ENCODE measurements at places on chromosomes 12 and 14.

DNA sequence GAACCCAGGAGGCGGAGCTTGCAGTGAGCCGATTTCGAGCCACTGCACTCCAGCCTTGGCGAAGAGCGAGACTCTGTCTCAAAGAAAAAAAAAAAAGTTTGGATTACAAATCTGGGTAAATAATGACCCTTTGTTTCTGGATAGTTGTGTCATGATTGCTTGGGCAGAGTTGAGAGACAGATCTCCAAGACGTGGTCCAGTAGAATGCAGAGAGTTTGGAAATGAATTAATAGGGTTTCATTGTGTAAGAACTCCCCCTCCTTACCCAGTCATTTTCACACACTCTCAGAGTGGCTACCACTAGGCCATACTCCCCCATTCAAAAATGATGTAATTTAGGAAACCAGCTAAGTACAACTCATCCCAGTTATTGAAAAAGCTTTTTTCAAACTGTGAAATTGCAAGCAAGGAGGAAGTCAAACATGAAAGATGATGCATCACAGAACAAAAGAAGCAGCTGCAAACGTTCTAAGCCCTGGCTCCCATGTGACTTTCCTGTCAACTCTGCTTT is 1331.9 kb downstream of the AACS start:
- DNase-seq: no peak

GRCh38 chr12:87671757-87672156 is 357.4 kb downstream of the C12orf50 start:
- DNase-seq: peak; percentile 46

GRCh38 chr14:64681796-64682710 is 22.2 kb upstream of the PLEKHG3 start:
- peak; percentile 79 for DNase-seq

DNA sequence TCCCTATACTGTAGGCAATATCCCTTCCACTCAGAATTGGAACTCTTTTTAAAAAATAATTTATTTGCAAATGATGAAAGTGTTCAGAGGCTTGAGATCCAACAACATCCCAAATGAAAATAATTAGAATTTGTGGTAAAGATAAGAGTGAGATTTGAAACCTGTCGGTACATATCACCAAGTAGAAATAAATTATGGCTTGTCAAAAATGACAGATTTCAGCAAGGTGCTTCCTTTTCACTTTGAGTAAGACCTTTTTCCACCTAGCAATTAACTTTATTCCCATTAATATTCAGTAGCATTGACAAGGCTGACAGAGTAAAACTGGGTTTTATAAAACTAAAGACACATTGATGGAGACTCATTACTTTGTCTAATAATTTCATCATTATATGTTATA is 107.7 kb upstream of the PRKD1 start:
- no peak for DNase-seq

DNA sequence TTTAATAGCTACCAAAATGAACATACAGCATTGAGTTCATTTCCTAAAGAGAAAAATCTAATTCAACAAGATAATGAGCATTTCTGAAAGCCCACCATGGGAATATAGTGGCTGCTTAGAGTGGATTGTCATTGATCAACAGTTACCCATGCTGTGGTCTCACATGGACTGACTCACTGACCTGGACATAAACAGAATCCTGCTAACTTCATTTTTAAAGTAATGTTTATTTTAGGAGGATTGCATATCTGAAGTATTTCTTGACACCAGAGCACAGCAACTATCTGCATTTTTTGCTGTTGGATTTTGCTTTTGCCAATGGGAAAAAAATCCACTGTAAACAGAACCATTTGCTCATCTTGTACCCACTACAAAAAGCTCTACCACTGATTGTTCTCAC is 71.7 kb downstream of the KCNC2 start:
- DNase-seq: no peak

GRCh38 chr12:104010121-104010520 is 39.9 kb downstream of the GLT8D2 start:
- DNase-seq: no peak

- no peak for DNase-seq
These were observed 2.4 kb upstream of the CLEC1B start for GRCh38 chr12:10001171-10001776.

GRCh38 chr12:26520109-26520508 is 312.9 kb downstream of the ITPR2 start:
- DNase-seq: no peak

DNA sequence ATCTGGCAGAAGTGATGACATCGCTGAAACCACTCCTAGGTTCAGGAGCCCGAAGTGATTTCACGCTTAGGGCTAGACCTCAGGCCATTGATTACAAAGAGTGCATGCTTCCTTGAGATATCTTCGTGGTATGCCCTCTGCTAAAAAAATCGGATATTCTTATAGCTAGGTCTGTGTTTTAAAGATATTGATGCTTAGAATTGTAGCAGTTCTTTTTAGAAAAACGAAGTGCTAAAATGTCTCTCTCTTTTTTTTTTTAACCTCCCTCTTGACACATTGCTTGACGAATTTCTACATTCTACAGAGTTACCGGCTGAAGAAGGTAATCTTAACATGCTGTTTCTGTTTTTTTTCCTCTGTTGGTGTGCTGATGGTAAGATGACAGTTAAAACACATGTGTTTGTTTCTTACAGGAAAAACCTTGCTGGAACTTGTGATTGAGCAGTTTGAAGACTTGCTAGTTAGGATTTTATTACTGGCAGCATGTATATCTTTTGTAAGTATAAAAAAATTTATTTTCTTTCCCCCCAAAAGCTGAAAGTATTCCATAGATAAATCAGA is 1.3 kb downstream of the ATP2A2 start:
- no peak for DNase-seq

GRCh38 chr12:111715279-111715678 is 29.4 kb downstream of the ACAD10 start:
- no peak for DNase-seq

GRCh38 chr14:61090432-61091216 is 109.6 kb downstream of the SLC38A6 start:
- DNase-seq: no peak

DNA sequence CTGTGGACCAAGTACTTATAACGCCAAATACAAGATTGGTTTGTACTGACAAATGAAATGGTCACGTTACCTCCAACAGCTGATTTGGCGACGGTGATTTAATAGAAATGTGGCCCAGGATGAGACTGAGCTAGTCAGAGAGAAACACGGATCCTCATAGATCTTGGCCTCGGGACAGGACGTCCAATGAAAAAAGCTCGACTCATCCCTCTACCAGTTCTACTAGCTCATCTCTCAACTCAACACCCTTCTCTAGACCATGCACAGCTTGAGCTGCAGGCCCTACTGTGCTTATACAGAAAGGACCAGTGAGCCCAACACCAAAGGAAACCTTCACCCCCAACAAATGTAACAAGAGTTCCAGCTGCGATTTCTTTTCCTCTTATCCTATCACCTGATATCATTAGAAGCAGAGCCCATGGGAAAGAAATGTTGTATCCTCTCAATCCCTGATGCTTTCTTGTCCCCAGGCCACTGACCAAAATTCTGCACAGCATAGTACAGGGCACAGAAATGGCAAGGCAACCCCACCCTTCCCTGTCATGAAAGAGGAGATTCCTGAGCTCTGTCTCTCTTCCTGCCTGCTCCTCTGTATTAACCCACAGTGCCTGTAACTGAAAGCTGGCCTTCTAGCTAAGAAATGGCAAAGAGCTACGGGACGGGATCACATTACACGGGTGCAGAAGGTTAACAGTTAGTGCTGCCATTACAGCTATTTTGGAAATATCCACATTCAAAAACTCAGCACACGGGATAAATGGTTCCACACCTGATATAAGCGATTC is 39.2 kb downstream of the DICER1 start:
- DNase-seq: no peak

GRCh38 chr12:91205811-91206210 is 23.2 kb upstream of the DCN start:
- DNase-seq: no peak

DNA sequence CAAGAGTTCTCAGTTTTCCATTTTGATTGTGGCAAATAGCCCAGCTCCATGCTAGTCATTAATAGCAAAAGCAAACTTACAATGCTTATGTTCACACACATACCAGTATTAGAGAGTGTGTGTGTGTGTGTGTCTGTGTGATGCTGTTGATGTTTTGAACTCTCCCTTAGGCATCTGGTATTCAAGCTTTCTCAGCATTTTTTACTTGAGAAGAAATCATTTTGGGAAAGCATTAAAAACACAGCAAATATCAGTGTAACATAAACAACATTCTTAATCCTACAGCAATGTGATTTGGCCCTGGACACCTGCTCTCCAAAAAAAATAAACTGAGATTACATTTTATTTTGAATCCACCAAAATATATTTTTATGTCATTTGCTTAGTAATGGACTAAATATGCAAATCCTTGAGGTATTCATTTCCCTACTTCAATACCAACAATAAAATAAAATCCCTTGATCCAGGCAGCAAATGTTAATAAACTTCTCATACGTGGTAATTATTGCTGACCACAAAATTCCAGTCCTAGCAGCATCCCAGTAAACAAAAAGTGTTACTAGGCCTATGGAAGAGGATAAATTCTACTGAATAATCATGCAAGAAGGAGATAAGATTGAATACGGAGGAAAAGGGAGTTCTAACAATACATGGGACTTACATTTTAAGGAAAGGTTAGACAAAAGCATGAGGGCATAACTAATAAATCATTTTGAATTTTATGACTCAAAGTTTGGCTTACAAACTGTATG is 249.5 kb upstream of the CLEC14A start:
- no peak for DNase-seq

DNA sequence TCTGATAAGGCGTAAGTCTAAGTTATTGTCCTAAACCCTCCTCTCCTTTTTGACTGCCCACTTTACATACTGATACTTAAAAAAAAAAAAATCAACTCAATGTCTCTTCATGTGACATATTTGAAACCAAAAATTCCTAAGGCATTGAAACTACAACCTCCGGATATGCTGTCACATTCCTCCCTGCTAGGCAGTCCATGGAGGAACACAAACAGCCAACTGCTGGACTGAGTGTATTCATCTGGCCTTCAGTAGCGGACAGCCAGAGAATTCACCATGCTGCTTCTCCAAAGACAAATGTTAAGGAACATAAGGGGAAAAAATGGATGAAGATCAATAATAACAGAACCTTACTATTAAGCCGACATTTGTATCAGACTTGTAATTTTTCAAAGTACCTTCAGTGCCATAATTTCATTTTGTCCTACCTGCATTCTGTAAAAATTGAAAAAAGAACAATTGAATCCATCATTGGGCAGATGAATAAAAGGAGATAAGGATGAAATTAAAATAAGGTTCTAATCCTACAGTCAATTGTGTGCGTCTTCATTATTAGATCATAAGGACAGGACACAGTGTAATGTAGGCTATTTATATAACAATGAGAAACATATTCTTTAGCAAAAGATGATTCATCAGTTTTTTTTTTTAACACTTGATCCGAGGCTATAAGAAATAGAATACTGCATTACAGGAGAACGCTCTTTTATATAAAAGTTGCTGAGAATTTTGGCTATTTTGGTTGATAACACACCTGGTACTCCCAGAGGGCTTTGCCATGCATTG is 12.2 kb downstream of the RERG start:
- no peak for DNase-seq

- DNase-seq: no peak
These were observed 109.5 kb upstream of the RAP1B start for GRCh38 chr12:68501226-68501625.

- DNase-seq: peak; percentile 57
These were observed 46.5 kb downstream of the ST8SIA1 start for GRCh38 chr12:22287776-22288621.

DNA sequence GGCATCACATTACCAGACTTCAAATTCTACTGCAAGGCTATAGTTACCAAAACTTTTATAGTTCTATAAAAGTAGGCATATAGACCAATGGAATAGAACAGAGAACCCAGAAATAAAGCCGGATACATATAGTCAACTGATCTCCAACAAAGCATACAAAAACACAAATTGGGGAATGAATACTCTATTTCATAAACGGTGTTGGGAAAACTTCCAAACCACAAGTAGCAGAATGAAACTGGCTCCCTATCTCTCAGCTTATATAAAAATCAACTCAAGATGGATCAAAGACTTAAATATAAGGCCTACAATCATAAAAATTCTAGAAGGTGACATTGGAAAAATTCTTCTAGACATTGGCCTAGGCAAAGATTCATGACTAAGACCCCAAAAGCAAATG is 187.9 kb upstream of the PLXNC1 start:
- DNase-seq: peak; percentile 28

DNA sequence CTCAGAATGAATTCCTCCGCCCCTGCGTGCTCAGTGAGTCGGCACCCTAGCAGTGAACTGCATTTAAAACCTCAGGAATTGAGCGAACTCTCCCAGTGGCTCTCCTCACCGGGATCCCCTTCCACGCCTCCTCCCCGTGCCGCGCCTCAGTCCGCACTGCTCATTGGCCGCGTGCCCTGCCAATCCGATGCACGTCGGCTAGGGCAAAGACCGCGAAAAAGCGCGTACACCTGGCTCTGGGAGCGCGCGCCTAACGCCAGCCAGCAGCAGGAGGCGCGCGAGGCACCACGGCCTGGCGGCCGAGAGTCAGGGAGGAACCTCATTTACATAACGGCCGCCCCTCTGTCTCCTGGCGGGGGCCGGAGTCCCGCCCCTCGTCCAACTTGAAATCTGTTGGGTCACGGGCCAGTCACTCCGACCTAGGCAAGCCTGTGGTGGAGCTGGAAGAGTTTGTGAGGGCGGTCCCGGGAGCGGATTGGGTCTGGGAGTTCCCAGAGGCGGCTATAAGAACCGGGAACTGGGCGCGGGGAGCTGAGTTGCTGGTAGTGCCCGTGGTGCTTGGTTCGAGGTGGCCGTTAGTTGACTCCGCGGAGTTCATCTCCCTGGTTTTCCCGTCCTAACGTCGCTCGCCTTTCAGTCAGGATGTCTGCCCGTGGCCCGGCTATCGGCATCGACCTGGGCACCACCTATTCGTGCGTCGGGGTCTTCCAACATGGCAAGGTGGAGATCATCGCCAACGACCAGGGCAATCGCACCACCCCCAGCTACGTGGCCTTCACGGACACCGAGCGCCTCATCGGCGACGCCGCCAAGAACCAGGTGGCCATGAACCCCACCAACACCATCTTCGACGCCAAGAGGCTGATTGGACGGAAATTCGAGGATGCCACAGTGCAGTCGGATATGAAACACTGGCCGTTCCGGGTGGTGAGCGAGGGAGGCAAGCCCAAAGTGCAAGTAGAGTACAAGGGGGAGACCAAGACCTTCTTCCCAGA is at the start of gene HSPA2:
TSS of gene HSPA2 (plus strand) at position 534 of the 995 bp plus-strand sequence. CDS start at position 643, 109 bp downstream.
- DNase-seq: peak; percentile 98

- DNase-seq: peak; percentile 91
These were observed 4.8 kb downstream of the ELK3 start for GRCh38 chr12:96198965-96199364.

All from stromal cell of bone marrow (primary cell).